NCI-H345 (cell line): ENCODE measurements at places on chromosomes 1 and 21.

- no peak for DNase-seq
Observed at GRCh38 chr1:193462629-193463320, 276.4 kb upstream of the B3GALT2 start.

- peak; percentile 71 for DNase-seq
Observed at GRCh38 chr1:206663832-206664652, 20.7 kb upstream of the MAPKAPK2 start.

DNA sequence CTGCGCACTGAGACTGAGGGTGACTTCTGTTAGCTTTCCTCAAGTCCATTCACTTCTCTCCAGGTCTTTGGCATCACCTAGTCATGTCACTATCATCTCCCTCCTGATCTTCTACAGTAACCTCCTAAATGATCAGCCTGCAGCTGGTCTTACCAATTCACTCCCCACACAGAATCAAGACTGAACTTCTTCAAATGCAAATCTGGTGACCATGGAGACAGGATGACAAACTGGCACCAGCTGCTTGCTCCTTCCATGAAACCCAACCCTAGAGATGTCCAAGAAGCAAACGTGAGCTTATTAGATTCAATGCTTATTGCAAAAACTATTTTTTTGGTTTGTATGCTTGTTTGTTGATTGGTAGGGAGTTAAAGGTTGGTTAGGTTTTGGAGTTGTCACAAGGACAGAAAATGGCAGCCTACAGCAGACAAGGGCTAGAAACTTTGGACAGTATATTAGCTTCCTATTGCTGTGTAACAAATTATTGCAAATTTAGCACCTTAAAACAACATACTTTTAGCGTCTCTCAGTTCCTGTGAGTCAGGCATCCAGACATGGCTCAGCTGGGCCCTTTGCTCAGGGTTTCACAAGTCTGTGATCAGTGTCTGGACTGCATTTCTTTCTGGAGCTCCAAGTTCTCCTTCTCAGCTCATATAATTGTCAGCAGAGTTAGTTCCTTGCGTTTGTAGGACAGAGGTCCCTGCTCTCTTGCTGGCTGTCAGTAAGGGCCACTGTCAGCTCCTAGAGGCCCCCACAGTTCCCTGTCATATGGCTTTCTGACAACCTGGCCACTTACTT, 53.3 kb upstream of the GJA8 start:
- DNase-seq = no peak

- no peak for DNase-seq
Observed at GRCh38 chr1:200893411-200893901, 1.2 kb upstream of the INAVA start.

- no peak for DNase-seq
Observed at GRCh38 chr1:94456736-94457135, 38.5 kb downstream of the ABCD3 start.

- no peak for DNase-seq
Observed at GRCh38 chr1:197144570-197145325, 1.7 kb downstream of the ASPM start.

DNA sequence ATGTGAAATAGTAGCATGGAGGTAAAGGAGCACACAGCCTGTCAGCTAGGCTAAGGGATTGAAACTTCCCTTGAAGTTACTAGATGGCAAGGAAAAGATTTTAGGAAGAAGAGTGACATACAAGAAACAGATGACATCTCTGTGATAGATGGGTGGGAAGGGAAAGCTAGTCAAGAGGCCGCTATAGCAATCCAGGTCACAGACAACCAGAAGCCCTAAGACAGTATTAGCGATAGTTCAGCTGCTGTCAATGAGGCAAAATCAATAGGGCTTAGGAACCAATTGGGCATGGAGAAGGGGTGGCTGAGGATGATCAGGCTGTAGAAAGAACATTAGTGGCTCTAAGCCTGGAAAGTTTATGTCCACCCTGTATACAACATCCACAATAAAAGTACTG, 111.1 kb downstream of the GLUL start:
- peak; percentile 31 for DNase-seq

DNA sequence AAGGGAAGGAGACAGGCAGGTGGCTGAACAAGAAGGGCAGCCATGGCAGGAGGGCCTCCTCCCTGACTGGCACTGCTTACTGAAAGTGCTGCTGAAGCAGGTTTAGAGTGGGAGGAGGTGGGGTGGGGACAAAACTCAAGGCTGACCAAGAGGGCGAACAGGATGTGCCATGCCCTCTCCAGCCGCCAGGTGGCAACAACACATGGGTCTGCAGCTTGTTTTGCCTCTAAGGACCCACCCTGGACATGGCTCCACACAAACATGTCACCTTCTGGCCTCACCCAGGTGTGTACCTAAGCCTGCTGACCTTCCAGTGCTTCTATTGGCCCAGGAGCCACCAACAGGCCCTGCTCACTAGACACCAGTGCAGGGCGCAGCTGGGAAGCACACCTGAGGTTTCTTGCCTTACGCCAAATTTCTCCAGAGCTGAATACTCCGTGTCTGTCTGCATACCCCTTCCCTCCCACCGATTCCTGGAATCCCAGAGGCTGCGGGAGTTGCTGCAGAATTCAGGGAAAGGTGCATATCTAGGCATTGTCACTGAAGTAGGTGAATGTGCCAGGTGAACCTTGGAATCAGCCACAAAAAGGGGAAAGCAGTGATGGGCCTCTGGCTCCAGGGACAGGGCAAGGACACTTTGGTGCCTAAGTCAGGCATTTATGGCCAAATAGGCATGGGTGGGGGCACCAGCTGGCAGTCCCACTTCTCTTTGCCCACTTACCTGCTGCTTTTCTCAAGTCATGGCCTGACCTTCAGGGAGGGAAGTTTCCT, 5.3 kb downstream of the PSRC1 start:
- peak; percentile 63 for DNase-seq

DNA sequence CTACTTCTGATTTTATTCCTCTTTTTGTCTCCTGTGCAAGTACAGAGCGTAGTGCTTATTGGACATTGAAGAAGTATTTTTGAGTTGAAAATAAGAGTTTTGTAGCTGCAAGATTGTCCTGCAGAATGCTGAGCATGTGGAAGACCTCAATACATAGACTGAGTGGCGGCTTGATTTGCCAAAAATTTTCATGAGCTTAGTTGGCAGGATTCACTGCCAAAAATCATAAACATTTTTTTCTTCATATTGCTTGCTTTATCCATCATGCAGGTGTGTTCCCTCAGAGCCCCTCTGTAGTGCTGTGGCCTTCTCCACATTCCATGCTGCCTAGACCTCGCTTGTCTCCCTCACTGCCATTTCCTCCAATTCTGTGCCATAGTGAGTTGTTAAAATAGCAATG, 100.1 kb downstream of the DUSP10 start:
- DNase-seq = no peak

GRCh38 chr1:74180490-74180889, 17.5 kb downstream of the LRRIQ3 start:
- no peak for DNase-seq

DNA sequence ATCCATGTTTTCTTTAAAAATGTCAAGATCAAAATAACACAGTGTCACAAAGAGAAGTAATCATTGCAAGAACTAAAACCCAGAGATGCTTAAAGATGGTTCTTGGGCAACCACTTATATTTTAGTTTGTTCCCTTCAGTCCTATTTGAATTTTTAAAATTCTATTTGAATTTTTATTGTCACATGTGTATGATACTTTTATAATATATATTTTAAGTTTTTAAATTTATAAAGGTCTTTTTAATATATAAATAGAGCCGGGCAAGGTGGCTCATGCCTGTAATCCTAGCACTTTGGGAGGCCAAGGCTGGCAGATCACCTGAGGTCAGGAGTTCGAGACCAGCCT, 22.3 kb upstream of the DISC1 start:
- no peak for DNase-seq

- no peak for DNase-seq
Observed at GRCh38 chr1:159092036-159092760, 15.6 kb upstream of the AIM2 start.

GRCh38 chr1:89633248-89633799, 404 bp downstream of the LRRC8C start:
- DNase-seq = peak; percentile 70

GRCh38 chr1:89382479-89382878, 18.6 kb downstream of the GBP6 start:
- DNase-seq = peak; percentile 27

GRCh38 chr1:214361636-214362035, 80.7 kb downstream of the SMYD2 start:
- DNase-seq = no peak

GRCh38 chr1:57512386-57512785, 88.5 kb upstream of the DAB1 start:
- peak; percentile 14 for DNase-seq

- DNase-seq = no peak
Observed at GRCh38 chr1:234504969-234505768, 26.2 kb upstream of the TARBP1 start.

GRCh38 chr1:109197158-109198042, 16.3 kb upstream of the SARS1 start:
- DNase-seq = no peak

DNA sequence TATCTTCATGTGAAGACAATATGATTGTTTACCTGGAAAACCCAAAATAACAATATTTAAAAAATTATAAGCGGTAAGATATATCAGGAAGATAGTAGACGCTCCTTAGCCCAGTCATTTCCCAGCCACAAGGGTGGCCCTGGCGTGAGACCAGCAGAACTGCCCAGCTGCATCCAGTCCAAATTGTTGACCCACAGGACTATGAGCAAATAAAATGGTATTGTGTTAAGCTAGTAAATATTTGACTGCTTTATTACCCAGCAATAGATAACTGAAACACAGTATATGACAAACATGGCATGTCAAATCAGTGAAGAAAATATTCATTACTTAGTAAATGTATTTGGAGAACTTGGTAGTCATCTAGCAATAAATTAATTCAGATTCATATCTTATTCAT, 294.3 kb upstream of the SPAG17 start:
- DNase-seq = no peak
